Effector memory CD8-positive, alpha-beta T cell (primary cell): ENCODE measurements at places on chromosomes 3 and 15.

DNA sequence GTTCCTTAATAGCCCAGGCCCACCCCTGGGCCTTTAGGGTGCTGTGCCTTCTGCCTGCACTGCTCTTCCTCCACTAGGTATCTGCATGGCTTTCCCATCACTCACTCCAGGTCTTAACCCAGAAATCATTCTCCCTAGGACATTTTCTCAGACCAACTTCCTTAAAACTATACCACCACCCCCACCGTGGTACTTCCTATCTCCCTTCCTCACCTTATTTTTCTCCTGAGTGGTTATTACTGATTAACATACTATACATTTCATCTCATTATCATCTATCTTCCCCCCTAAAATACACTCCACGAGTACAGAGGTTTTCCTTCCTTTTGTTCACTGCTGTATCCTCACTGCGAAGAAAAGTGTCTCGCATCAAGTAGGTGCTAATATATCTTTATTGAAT is 115.2 kb downstream of the ANO10 start:
- DNase-seq = no peak

DNA sequence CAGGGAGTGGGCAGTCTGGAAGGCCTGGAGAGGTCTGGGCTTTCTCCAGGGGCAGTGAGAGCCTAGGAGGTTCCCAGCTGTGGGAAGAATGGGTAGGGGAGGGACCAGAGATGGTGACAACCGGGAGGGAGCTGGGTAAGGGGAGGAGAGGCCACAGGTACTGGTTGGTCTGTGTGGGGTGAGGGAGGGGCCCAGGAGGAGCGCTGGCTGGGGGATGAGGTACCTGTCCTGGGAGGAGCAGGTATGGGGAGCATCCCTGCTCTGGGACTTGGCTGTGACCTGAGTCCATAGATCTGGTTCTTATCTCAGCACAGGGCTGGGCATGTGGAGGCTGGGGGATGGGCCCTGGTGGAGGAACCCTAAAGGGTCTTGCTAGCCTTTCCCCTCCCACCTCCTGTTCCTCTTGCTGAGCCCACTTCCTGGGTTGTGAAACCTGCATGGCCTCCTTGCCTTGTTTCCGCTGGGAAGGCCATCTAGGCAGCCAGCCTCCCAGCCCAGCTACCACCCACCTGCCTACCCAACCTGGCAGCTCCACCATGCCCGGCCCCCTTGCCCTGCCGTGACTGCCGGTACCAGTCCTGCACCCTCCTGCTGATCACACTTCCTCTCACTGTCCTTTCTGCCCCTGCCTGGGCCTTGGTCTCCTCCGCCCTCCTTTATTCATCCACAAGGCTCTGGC is 11.0 kb downstream of the PRKCD start:
- DNase-seq = no peak

GRCh38 chr3:28917895-28918475 is 362.9 kb upstream of the RBMS3 start:
- DNase-seq = no peak

DNA sequence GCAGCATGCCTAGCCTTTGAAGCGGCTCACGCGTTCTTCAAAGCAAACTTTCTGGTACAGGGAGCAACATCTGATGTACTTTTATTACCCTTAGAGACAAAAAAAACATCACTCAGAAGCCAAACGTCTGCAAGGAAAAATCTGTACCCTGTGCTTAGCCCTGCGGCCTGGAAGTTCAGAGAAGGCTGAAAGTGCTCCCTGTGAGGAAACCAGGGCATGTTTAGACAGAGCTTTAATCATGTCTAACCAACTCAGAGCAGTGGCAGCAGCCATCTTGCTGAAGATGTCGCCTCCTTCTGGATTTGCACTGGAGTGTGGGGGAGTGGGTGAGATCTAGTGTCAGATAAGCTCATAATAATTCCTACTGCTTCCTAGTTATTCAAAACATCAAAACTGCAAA is 170.4 kb downstream of the P3H2 start:
- DNase-seq = no peak

- DNase-seq = no peak
Measured at GRCh38 chr15:89333011-89333860, 1.4 kb downstream of the POLG start.
